ENCODE measurements at places on chromosomes 6 and 20.

GRCh38 chr6:124190256-124190655 is 386.6 kb downstream of the NKAIN2 start:
- no peak for DNase-seq

- no peak for DNase-seq
Observed at GRCh38 chr20:60993433-60994044, 258.5 kb upstream of the CDH4 start.

GRCh38 chr6:71478834-71479541 is 190.4 kb downstream of the OGFRL1 start:
- no peak for DNase-seq

DNA sequence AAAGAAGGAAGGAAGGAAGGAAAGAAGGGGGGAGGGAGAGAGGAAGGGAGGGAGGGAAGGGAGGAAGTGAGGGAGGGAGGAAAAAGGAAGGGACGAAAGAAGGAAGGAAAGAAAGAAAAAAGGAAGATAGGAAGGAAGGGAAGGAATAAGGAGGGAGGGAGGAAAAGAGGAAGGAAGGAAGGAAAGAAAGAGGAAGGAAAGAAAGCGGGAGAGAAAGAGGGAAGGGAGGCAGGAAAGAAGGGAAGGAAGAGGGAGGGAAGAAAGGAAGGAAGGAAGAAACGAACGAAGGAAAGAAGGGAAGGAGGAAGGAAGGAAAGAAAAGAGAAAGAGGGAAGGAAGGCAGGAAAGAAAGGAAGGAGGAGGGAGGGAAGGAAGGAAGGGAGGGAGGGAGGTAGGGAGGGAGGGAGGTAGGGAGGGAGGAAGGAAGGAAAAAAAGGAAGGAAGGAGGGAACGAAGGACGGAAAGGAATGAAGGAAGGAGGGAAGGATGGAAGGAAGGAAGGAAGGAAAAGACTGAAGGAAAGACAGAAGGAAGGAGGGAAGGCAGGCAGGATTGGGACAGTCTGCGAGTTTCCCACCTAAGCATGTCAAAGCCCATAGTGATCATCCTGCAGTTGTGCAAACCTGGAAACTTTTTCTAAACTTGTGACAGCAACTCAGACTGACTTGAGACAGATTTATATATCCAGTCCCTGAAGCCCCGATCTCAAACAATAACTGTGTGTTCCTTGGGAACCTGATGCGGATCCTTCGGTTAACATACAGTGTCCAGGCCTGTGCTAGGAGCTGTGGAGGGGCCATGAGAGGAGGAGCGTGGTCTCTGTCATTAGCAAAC is 59.8 kb upstream of the IYD start:
- no peak for DNase-seq

- no peak for DNase-seq
Observed at GRCh38 chr20:60579941-60580515, 621.8 kb downstream of the CDH26 start.

GRCh38 chr6:166778776-166779175 is 151.7 kb upstream of the RPS6KA2 start:
- DNase-seq = no peak

GRCh38 chr6:148968771-148969602 is 222.2 kb downstream of the UST start:
- no peak for DNase-seq

GRCh38 chr6:85464260-85464644 is 14.4 kb downstream of the NT5E start:
- DNase-seq = no peak

DNA sequence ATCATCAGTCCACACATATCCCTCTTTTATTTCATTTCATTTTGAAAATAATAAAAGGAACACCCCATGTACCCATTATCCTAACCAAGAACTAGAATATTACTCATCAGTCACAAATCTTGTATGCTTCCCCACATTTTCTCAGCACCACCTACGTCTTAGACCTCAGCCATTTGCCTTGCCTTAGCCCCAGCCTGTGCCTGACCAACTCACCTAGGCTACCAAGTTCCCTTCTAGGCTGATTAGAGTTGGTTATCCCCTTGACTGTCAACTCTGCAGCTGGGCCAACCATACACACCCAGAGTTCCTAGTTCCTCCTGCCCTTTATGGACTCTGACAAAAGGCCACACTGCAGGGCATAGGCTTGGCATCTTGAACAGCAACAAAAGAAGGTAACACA is 33.4 kb upstream of the IPCEF1 start:
- no peak for DNase-seq

DNA sequence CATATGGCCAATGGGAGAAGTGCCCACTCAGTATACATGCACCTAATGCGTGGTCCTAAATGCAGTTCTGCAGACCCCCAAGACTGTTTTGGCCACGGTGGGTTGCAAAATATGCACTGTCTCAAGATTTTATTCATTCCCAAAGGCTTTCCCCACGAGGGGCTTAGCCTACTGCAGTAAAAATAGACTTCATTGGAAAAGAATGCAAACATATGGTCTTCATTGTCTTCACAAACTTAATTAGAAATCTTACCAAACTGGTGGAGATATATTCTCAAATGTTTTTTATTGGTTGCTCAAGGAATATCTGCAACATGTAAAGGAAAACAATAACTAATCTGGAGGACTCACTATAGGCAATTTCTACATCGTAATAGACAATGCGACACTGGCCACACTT is 31.6 kb upstream of the PRL start:
- no peak for DNase-seq

GRCh38 chr6:31736021-31736767 is at the start of gene CLIC1:
Gene CLIC1 (minus strand): TSS chr6:31736530. CDS start chr6:31736300, 230 bp downstream.
- no peak for DNase-seq

DNA sequence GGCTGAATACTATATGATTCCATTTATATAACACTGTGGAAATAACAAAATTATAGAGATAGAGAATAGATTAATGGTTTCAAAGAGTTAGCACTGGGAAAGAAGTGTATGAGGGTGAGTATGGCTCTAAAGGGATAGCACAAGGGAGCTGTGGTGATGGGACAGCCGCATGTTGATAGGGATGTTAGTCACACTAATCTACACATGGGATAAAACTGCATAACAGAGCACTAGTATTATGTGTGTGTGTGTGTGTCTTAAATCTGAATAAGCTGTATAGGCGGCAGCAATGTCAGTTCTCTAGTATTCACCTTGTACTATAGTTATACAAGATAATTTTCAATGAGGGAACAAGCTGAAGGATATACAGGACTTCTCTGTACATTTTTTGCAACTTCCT is 5.8 kb downstream of the CGA start:
- no peak for DNase-seq

DNA sequence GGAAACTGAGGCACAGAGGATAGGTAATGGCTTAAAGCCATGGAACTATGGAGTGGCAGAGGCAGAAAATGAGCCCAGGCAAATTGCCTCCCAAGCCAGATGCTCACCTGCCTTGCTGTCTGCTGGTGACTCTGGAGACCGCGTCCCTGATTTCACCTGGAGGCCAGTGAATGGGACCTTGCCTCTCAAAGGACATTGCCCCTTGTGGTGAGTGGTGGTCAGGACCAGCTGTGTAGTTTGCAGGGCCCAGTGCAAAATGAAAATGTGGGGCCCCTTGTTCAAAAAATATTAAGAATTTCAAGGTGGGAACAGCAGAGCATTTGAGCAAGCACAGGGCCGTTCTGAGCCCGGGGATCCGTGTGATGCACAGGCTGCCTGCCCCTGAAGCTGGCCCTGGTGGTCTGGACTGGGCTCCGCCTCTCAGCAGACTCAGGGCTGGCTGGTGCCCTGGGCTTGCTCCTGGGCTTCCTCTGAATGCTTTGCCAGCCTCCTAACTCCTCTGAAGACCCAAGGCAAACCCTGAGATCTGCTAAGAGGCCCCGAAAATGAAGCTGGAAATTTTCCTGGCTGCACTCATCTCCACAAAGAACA is 19.8 kb upstream of the KCNG1 start:
- no peak for DNase-seq

DNA sequence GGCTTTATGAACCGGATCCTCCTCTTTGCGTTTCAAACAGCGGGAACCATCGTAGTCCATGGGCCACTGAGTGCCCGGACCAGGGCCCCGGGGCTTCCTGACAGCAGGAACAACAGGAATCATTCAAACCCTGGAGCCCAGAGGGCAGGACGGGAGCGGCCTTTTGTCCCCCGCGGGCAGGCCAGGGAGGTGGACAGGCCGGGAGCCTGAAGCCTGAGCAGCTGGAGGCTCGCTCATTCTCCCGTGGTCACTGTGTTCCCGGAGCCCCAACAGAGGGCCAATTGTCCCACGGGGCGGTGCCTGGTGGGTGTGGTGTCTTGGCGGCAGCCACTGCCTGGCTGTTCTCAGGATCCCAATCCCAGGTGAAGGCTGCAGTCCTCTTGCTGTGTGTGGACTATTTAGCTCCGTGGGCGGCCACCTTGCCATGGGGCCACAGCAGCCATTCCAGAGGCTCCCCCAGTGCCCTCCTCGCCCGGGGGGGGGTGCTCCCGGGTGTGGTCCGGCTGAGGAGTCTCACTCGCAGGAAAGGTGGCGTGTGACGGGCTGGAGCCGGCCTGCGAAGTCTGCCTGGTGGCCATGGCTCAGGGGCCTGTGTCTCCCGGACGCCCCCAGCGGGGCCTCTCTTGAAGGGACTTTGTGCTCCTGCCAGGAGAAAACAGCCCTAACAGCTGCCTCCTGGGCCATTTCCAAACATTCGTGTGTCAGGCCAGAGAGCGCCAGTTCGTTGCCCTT is 77.2 kb upstream of the BHLHE23 start:
- no peak for DNase-seq

DNA sequence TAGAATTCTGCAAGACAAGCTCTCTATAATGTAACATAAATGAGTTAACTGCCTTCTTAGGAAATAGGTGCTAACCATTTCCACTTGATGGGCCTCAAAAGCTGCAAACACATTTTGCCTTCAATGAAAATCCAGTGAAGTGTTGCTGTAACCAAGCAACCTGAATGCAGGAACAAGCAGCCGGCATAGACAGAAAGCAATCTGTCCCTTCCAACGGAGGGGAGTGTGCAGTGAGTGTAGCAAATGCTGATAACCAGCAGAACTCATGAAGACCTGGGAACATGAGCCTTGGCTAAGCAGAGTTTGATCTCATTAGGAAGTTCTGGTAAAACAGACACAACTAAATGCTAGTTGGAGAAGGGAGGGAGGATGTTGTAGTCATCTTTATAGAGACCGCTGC is 697.8 kb downstream of the KIF16B start:
- no peak for DNase-seq

DNA sequence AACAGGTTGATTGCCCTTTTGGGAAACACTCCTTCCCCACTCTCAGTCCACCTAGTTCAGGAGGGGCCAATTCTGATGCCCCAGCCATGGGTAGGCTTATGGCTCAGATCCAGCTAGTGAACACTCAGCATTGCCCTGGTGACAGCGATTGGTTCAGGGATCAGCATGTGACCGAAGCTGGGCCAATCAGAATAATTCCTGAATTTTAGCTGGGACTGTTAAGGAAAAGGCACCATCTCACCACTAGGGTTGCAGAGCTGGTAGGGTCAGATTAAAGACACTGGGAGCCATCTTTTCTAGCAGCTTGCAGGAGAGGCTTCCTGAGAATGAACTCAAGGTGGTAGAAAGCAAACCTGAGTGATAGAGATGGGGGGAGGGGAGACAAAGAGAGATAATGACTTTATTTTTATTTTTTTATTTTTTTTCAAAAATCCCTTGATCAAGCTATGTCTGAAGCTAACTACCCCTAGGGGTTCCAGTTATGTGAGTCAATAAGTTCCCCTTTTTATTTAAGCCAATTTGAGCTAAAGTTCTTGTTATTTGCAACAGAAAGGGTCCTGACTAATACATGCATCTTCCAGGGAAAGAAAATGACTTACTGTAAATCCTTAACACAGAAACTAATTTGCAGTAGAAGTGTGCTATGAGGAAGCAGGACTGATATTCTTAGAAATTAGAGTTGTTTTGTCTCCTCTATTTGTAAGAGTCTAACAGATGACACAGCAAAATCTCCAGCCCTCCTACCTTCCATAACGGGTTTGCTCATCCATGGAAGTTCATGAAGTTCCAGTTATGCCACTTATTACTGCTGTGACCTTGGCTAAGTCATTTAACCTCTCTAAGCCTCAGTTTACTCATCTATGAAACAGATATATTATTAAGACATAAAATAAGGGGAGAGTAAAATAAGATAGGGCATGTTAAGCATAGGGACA is 44.7 kb downstream of the EYA2 start:
- no peak for DNase-seq

DNA sequence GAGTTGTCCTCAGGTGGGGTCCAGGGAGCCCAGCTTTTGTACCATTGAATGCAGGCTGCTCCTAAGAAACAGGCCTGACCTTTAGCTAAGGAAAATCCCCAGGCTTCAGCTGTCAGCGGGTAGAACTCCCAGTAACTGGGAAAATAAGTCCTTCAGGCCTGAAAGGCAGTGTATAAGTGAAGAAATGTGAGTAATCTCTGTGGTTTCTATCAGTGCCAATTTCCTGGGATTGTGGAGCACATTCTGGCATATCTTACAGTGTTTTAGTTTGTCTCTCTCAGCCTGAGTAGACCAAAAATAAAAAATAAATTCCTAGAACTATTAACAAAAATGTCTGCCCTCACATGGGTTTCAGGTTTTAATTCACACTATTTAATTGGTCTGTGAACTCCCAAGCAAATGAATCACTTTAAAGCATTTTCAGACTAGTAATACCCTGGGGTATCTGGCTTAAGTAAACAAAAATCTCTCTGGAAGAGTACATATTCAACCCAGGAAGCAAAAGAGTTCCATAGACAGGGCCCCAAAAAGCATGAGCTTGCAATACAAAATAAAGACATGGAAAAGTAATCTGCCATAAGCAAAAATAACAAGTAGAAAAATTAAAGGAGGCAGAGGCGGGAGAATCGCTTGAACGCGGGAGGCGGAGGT is 566.2 kb upstream of the NOX3 start:
- no peak for DNase-seq

GRCh38 chr6:25675167-25675566 is 23.2 kb downstream of the SCGN start:
- DNase-seq = no peak

- DNase-seq = no peak
Observed at GRCh38 chr6:22613695-22614094, 44.3 kb downstream of the HDGFL1 start.

- DNase-seq = no peak
Observed at GRCh38 chr20:61682996-61683681, 382.5 kb downstream of the TAF4 start.

DNA sequence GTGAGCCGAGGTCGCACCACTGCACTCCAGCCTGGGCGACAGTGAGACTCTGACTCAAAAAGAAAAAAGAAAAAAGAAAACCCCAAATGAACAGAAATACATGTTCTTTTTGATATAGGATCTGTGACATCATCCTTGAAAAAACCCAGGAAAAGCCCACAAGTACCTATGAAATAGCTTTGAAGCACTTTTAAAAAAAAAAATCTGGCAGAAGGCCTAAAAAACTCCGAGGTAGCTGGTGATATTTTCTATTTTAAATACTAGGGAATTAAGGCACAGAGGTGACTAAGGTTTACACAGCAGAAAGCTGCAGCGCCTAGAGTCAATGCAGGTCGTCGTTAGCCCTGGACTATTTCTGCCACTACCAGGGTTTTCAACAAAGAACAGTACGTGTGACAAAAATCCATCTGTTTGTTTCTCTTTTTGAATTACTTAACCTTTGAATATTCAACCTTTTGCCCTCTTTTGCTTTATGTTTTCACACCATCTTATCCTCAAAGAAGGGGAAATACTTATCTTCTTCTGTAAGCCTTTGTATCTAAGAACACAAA is 39.4 kb upstream of the EEF1A1 start:
- no peak for DNase-seq
